ENCODE measurements at places on chromosomes 5 and 9. TPM values are rescaled to one million over a fixed set of nuclear protein-coding genes. Genes with fewer than 3 reads are reported as not detected.

- DNase-seq = no peak
Measured at GRCh38 chr5:170678811-170679210, 104.7 kb upstream of the GABRP start.

- DNase-seq = no peak
Measured at GRCh38 chr5:56977822-56978221, 25.9 kb upstream of the MIER3 start.

DNA sequence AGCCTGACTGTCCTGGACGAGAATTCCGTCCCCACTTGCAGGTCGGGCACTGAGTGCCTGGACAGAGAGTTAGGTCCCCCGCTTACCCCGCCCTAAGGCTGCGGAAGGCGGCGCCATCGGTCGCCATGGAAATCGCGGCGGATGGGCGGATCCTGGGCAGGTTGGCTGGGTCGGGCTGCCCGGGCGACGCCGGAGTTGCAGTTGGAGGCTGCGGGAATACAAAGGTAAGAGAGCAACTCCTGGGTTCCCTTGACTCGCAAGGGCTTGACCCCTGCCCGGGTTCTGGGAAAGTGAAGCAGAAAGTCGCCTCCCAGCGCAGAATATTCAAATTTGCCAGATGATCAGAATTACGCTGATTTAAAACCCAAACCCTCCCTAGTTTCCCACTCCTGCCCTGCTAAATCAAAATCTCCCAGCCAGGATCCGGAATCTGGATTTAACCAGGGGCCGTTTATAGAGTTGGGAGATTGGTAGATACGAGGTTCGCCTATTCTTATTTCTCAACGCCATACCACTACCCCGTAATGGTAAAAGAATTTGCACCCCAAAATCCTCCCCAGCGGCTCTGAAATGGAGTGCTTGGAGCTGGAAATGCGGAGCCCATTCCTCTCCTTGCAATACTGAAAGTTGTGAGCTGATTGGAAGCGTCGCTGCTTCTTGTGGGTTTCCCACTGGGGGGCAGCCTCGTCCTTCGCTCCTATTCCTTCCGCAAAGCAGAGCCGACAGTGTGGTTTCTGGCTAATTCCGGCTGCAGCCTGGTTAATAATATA, 156.4 kb upstream of the RASEF start:
- DNase-seq = peak; percentile 99

Gene HAVCR2
- total RNA-seq = 10.6 TPM

Gene PCDHGB5
- 21.5 TPM for total RNA-seq

Gene SGCD
- 30.6 TPM for total RNA-seq

DNA sequence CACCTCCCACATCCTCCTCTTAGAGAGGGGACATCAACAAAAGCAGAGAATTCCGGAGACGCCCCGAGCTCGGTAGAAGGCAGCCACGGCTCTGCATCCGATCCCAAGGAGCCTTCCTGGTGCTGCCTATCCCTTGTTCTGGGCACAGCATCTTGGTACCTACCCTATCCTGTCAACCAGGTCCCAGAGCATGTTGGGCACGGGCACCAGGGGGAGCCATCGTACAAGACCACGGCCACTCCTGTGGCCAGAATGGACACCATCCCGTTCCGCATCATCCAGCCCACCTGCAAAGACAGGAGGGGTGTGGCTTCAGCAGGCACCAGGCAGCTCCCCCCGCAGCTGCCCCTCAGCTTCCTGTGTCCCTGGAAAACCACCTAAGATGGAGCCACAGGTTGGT, 62.7 kb upstream of the ZNF354A start:
- DNase-seq = no peak

Gene HSPB3
- 0.33 TPM for total RNA-seq

Gene IFNK
- total RNA-seq = not detected

DNA sequence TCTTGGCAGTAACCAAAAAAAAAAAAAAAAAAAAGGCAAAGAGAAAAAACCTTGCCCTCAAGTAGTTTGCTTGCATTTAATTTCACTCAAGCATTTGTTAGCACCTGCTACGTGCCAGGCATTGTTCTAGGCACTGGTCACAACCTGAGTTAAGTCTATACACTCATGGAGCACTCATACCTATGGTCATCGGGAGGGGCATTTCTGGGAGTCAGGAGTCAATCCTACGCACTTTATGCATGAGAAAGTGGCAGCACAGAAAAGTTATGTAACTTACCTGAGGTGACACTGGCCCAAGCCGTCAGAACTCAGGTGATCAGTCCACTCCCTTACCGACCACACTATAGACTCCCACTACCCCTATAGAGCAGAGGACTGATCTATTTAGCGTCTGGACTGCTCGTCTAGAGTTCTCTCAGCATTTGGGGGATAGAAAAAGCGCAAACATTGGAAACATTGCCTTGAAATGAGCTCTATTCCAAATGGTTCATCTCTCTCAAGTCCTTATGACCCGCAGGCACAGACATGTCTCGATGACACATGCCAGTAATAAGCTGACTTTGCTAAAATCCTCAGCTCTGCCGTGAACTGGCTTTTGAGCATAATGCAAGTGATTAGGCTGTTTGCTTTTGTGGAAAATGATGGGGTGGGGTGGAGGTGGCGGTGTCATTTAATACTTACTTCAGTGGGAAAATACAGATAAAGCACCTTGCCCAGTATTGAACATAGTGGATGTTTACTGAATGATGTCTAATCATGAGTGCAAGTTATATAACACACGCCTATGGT, 160.2 kb downstream of the ARHGEF28 start:
- DNase-seq = no peak

Gene NDST1
- total RNA-seq = 32.8 TPM

Gene TRIM36
- total RNA-seq = 16.2 TPM
